ENCODE measurements at places on chromosomes 1 and 21.

DNA sequence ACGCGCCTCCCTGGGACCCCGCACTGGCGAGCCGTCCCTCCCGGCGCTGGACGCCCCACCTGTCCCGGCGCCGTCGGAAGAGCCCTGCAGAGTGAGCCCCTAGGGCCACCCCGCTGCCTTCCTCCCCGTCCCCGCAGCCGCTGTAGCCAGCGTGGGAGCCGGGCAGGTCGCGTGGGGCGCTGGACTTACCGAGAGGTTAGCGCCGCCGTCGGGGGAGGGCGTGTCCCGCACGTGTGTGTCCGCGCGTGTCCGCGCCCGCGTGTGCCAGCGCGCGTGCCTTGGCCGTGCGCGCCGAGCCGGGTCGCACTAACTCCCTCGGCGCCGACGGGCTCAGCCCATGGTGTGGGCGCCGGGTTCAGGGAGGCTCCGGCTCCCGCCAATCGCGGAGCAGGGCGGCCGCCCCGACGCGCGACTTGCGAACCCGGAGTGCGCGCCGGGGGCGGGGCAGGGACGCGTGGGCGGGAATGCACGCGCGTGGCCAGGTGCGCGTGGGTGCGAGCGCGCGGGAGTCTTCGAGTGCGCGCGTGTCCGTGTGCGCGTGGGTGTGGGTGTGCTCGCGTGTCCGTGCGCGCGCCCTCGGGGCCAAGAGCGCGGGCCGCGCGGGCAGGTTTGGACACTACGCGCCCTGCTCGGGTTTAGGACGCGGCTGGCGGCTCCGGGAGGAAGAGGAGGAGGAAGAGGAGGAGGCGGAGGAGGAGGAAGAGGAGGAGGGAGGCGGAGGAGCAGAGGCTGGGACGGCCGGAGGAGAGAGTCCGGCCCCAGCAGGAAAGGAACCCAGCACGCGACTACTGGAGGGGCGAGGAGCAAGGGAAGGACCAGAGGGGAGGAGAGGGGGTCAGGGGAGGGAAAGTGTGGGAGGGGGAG is 145.2 kb upstream of the ETS2 start:
- no peak for DNase-seq

DNA sequence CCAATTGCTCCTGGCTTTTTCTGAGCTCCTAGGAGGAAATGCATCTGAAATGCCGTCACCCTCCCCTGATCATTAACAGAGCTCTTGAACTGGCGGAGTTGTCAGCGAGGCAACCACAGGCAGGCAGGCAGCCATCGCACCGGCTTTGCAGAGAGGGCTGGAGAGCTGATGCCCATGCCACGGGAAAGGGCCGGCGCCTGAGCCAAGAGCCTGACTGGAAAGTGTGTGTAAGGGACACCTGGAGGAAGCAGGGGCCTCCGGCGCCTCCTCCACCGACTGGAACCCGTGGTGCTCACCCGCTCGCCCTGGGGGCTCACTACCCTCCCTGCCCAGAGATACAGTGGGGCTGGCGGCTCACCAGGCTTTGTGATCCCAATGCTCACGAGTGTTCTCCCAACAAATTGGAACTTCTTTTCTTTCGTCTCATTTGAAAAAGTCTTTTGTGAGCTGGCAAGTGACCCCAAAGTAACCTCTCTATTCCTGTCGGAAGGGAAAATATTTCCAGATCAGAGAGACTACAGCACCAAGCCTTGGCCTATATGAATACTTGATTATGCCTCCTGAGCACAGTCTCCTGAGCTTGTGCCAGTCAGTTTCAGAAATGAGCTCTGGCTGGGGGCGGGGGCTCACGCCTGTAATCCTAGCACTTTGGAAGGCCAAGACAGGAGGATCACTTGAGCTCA is 97.7 kb upstream of the SLC25A33 start:
- no peak for DNase-seq

- no peak for DNase-seq
Observed at GRCh38 chr21:28885853-28886177, 106.9 kb downstream of the LTN1 start.

- DNase-seq = no peak
Observed at GRCh38 chr1:111672331-111672730, 52.7 kb downstream of the RAP1A start.

DNA sequence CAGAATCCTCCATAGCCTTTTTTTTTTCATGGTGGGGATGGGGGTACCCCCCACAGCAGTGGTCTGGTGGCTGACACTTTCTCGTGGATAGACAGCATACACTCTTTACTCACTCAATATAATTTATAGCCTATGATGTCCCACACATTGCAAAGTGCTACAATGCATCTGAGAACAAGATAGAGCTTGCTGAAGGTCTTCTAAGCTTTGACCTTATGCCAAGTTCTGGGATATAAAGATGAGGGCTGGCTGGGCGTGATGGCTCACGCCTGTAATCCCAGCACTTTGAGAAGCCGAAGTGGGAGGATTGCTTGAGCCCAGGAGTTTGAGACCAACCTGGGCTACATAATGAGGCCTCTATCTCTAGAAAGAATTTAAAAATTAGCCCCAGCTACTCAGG is 78.0 kb downstream of the MPZL1 start:
- no peak for DNase-seq

GRCh38 chr1:226943927-226944326 is 3.8 kb downstream of the COQ8A start:
- no peak for DNase-seq

DNA sequence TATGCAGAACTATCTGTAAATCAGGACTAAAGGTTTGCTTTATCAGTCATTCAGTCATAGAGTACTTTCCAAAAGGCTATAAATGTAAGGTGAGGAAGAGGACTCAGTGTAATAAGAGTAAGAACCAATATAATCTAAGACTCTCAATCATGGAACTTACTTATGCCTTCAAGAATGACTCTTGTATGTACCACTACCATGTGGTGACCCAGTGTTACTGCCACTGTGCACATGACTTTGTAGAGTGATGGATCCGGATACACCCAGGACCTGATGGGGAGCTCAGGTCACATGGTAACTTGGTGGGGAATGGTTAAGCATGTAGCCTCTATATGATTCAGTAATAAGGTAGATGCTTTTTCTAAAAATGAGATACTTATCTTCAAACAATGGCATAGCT is 2099.8 kb downstream of the MRPL39 start:
- DNase-seq = no peak

- no peak for DNase-seq
Observed at GRCh38 chr1:208511242-208511860, 267.2 kb upstream of the PLXNA2 start.

- DNase-seq = no peak
Observed at GRCh38 chr21:15839026-15839425, 109.2 kb downstream of the USP25 start.

- DNase-seq = no peak
Observed at GRCh38 chr21:42350927-42351426, at the start of gene TFF2. Gene TFF2, minus strand, starts transcription at chr21:42350994. Its CDS starts 37 bp downstream, at chr21:42350957.

DNA sequence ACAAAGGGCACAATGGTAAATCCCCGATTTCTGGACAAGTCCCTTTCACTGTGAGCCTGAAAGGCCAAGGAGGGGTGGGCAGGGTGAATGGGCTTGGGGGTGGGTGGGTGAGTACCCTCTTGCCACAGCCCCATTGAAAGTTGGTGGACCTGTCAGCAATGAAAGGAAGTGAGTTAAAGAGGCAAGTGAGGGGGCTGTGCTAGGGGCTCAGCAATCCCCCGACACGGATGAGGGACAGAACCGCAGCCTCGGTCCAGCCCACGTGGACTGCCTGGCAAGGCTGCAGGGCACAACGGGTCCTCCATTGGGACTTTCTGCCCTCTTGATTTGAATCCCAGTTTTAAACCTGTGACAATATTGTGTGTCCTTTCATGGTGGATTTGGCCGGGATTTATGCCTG is 255.3 kb downstream of the FOXD2 start:
- DNase-seq = no peak

DNA sequence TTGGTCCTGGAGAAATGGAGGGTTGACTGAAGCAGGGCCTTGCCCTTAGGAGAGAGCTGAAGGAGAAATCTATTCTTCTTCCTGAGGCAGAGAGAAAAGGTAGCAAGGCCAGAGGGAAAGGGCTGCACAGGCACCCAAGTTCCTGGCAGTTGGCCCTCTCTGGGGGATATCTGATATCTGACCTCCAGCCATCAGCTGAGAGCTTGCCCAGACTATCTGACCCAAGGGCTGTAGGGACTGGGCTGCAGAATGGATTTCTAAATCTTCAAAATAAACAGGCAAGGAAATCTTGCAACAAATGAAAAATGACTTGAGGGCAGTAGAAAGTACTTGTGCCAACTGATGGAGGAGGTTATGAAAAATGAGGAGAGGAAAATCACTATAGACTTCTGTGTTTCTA is 498 bp upstream of the CLCA2 start:
- no peak for DNase-seq

GRCh38 chr1:215517441-215517891 is 49.6 kb upstream of the KCTD3 start:
- no peak for DNase-seq

DNA sequence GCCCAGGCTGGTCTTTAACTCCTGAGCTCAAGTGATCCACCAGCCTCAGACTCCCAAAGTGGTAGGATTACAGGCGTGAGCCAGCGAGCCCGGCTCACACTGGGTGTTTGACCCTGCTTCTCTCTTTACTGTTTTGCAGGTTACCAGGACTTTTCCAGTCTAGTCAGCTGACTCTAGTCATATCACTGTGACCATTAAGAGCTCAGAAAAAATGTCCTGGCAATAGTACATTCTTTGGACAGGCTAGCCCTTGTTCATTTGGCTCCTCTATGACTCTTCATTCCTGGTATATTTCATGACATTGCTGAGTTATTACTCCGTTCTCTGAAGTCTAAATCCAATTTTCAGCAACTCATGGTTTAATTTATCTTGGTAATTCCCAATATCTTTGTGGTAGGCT is 8.0 kb upstream of the CA6 start:
- no peak for DNase-seq

GRCh38 chr1:8679395-8679800 is 138.0 kb downstream of the RERE start:
- DNase-seq = no peak

GRCh38 chr1:110033421-110033820 is 1.0 kb upstream of the STRIP1 start:
- DNase-seq = no peak

DNA sequence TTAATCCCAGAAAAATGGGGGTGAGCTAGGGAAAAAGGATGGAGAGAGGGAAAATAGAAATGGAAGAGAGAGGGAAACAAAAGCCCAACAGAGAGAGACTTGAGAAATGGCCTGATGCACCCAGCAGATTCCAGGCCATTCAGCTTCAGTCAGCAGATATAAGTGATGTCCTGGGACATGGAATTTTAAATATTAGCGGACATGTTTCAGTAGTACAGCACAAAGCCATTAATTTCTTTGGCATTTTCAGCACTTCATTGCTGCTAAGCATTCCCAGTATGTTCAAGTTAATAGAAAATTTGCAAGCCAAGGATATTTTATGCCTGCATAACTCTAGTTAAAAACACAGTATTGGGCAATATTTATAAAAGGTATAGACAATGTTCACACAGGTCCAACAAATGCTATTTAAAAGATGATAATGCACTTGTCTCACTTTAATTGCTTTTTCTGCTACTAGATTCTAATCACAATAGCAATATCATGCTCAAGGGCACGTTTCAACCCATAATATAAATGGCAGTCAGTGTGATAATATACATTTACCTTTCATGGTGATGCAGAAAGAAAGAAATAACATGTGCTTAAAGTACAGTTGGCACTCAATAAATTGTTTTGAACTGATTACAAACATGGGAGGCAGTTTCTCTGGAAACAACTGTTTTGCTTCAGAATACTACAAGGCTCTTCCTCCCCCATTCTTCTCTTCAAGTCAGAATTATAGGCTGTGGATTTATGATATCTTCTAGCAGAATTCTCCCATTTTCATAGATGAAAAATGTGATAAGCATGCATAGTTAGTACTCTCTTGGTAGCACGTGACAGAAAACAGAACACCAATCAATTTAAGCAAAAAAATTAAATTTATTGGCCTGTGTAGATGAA is 108.1 kb upstream of the MAGI3 start:
- no peak for DNase-seq

GRCh38 chr1:29094954-29095353 is 28.7 kb downstream of the TMEM200B start:
- DNase-seq = no peak

DNA sequence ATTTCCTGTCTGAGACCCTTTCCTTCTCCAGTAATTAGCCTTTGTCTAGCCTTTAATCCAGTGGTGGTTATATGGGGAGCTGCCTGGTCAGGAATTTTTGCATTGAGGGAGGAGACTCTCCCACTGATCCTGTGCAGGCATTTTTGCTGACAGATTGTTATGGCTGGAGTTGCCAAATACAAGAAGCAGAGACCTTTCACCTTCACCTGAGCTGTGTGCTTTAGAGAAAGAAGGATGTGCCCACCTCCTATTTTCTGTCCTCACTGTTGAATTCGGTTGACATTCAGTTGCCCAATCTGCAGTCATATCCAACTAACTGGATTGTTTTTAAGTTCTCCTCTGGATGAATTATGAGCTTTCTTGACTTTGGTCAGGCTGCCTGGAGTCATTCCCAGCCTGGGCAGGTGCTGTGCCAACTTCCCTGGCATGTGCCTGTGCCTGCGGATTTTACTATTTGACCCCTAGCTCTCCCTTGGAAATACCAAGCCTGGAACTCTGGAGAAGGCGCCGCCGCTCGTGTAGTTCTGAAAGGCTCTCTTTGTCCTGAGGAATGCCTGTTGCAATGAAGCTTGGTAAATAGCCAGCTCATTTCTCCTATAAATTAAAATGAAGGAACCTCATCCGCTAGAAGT is 143.9 kb downstream of the NOS1AP start:
- DNase-seq = no peak

DNA sequence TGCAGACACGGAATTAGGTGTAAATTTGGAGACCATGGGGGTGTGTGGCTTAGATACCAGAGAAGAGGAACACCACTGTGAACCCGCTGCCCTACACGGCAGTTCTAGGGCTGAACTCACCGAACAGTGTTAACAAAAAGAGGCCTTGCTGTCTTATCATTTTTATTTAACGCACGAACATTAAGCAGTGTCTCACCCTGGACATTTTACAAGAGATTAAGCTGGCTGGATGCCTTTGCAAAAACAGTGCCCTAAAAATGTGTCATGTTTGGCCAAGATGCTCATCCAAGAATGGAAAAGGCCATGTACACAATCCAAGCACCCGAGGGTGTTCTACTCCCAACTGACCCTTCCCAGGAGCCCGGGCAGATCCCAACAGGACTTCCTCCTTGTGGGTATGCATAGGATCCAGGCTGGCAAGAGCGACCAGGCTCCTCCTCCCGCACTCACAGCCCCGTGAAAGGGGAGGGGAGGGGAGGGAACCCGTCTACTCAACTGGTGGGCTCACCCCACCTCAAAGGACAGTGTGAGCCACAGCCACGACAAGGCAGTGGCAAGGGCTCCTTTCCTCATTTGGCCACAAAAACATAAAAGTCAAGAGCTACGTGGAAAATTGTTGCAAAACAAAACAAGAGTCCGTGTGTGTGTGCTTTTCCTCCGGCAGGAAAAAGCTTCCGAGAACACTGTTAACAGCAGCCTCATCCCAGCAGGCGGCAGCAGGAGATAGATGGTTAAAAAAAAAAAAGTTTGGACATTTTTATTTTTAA is 20.3 kb downstream of the C2CD2 start:
- no peak for DNase-seq
